ENCODE measurements at places on chromosomes 6 and 20. TPM values are rescaled to one million over a fixed set of nuclear protein-coding genes. Genes with fewer than 3 reads are reported as not detected.

Gene FNDC1
- not detected for polyA plus RNA-seq

Gene HLA-DMA
- polyA plus RNA-seq = 69.7 TPM

Gene NKX2-4
- polyA plus RNA-seq = not detected

Gene HFE
- polyA plus RNA-seq = 1.8 TPM

Gene SLA2
- 24.1 TPM for polyA plus RNA-seq

Gene PHACTR1
- 1.1 TPM for polyA plus RNA-seq

Gene BIRC7
- polyA plus RNA-seq = not detected

Gene POU3F2
- polyA plus RNA-seq = not detected

Gene LY6G6D
- not detected for polyA plus RNA-seq

Gene BFSP1
- 6.6 TPM for polyA plus RNA-seq

GRCh38 chr6:82022614-82023129, 224.9 kb downstream of the IBTK start:
- no peak for DNase-seq

- DNase-seq = no peak
These were observed 593.9 kb upstream of the BTBD3 start for GRCh38 chr20:11323816-11324215.

- no peak for DNase-seq
These were observed 15.6 kb downstream of the PM20D2 start for GRCh38 chr6:89161326-89162046.

- no peak for DNase-seq
These were observed 222.0 kb downstream of the ATXN1 start for GRCh38 chr6:16539086-16539931.

DNA sequence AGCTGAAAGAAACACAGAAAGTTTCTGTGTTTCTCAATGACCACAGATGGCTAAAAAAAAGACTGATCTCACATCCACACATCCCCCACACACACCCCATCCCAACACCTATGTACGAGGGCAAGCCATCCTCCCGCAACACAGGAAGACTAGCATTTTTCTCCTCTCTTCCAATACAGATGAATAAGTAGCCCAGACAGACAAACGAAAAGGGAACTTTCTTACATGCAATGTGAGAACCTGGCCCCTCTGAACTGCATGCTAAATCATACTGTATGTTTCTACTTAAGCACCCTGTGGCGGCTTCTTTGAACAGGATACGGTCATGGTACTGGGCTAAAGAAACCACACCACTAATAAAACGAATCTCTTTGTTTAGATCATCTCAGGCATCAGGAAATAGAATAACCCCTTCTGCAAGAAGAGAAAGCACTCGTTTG, 116.2 kb downstream of the GMDS start:
- DNase-seq = peak; percentile 19

GRCh38 chr20:1427457-1428054, 34.7 kb upstream of the FKBP1A start:
- no peak for DNase-seq

DNA sequence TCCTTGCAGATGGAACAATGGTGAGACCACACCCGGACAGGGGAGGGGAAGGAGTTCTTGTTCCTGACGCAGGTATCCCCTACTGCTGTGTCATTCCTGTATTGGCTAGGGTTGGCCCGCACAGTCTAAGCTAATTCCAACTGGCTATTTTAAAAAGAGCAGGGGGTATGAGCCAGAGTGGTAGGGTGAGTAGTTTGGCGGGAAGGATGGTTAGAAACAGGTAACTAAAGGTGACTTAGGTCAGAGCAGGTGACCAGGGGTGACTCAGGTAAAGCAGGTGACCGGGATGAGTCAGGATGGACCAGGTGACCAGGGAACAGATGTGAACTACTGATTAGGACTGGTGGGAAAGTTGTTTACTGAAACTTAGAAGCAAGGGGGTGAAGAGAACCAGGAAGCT, 58.0 kb downstream of the ZNF292 start:
- no peak for DNase-seq

DNA sequence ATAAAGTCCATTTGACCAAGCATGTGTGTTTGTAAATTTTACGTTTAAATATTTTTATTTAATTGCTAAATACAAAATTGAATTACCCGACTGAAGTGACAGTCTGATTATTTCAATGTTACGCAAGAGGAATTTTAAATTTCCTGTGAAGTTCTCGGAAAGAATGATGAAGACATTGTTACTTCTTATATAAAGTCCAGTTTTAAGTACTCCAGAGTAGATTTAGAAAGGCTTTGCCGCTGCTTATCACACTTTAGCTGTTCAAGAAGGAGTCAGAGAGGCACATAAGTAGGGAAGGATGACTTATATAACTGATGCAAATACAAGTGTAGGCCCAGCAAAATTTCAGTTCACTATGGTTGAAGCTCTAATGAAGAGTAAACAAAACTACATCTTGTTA, 265.1 kb upstream of the CITED2 start:
- no peak for DNase-seq

GRCh38 chr6:31702405-31702818, 712 bp downstream of the ABHD16A start:
- no peak for DNase-seq

- peak; percentile 35 for DNase-seq
These were observed 296.5 kb downstream of the THBS2 start for GRCh38 chr6:168956884-168957730.

DNA sequence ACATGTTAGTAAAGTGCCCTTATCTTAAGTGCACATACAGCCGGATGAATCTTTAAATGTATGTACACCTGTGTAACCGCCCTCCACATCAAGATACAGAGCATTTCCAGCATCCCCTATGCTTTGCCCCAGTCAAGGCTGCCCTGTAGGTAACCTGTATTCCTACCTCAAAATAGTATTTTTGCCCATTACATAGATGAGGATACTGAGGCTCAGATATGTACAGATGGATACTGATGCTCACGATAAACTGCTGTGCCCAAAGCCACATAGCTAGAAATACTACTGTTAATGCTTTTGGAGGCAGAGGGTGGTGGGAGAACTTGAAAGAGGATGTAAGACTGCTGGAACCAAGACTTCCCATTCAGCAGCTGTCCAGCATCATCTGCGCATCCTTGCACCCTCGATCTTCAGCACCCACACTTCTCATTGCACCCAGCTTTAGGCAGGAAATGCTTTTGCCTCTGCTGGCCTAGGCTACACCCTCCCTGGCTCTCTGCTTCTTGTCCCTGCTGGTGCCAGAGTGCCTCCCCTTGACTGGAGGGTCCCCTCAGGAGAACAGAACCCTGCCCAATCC, 27.0 kb upstream of the ZFAND3 start:
- DNase-seq = no peak

DNA sequence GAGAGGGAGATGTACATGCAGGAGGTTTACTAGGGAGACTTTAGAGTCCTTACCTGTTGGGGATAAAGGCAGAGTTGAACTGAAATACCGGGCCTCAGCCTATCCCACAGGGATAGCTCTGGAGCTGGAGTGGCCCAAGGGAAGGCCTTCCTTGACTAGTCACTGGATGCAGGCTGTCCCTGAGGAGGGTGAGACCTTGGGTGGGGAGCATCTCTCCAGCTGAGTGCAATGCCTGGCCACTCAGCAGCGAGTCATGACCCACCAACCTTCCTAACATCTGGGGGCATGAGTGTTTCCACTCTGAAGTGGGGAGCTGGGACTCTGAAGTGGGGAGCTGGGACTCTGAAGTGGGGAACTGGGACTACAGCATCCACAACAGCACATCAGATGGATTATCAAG, 46.1 kb upstream of the ENPP5 start:
- DNase-seq = no peak

- DNase-seq = no peak
These were observed 42.7 kb downstream of the SASH1 start for GRCh38 chr6:148385379-148385778.

DNA sequence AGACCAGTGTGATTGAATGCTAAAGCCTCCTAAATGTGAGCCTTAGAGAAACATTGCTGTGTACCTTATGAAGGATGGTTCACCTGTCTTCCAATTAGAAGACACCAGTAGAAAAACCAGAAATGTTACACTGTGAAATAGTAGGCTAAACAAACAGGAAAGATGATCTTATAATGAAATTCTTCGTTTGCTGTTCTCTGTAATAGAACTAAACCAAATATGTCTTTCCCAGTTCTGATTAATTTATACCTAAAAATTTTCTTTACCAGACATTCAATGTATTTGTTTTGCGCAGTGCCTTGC, 114.8 kb downstream of the RTN4IP1 start:
- no peak for DNase-seq

DNA sequence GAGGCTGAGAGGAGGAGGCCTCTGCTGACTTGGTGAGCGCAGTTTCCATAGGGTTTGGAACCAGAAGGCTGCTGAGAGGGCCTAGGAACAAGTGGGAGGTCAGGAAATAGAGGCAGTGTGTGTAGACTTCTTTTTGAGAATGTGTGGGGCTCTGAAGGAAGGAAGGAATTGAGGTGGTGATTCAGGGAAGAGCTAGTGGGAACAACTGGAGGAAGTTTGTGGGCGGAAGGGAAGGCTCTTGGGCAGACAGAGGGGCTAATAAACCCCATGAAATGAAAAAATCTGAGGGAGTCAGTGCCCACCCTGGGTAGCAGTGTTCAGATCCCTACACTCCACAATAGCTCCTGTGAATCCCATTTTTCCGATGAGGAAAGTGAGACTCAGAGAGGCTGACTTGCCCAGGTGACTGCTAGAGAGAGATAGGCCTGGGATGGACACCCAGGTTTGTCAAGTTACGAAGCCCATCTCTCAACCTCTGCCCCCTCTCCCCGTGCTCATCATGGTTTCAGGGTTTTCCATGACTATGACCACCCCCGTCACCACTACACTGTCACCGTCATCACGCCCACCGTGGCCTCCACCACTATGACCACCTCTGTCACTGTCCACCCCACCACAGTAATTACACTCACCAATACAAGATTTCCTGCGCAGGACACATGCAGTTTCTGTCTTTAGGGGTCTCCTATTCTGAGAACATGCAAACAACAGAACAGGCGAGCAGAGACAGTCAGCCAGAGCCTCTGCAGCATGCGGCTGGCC, 106.4 kb downstream of the MRPL14 start:
- no peak for DNase-seq

DNA sequence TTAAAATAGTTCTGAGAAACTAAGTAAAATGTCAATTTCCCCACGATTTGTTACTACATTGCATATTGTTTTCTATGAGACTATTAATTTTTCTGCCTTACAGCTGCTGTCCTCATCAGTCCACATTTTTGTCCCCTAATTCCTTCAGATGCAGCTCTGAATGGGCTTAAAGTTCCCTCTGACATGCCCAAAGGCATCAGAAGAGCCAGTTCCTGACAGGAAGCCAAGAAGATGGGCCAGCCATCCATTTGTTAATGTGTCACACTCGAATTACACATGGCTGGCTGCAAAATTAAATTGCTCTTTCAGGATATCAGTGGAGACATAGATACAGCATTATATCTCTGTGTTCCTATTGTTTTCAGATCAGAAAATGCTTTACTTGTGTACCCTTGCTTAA, 1223.0 kb downstream of the EPHA7 start:
- no peak for DNase-seq

DNA sequence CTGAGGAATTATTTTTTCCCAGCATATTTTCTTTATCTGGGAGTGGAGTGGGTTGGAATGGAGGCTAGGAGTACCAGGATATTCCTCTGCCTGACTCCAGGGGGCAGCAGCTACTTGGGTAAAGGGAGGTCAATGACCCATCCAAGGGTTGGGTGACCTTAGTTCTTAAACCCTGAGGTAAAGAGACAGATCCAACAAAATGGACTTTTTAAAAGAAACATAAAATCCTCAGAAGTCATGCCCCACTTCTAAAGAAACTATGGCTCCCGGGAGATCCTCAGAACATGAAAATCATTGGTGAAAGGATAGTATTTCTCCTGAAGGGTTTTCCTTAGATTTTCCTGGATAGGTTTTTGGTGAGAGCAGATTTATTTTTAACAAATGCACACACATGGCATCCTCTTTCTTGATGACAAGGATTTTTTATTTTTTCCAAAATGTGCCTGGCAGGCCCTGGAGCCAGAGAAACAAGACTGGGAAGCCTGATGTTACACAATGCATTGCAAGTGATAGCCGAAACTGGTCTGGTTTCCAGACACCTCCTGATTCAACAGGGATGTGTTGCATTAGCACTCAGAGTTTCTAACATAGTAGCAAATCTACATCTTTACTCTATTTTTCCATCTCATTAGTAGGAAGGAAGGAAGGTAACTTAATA, 240.9 kb upstream of the BTBD3 start:
- DNase-seq = no peak

- DNase-seq = no peak
These were observed 136.4 kb downstream of the UST start for GRCh38 chr6:148883270-148883669.
